ENCODE measurements at places on chromosomes 1 and 21. TPM values are rescaled to one million over a fixed set of nuclear protein-coding genes. Genes with fewer than 3 reads are reported as not detected.

- no peaks in the 10 kb centered on the region for H3K4me1 ChIP-seq
- no peaks in the 10 kb centered on the region for H3K27me3 ChIP-seq
- no peak overlapping the region for H3K27ac ChIP-seq
- H3K4me3 ChIP-seq = no peak overlapping the region
Measured at GRCh38 chr1:208101661-208102431, 142.3 kb downstream of the PLXNA2 start.

DNA sequence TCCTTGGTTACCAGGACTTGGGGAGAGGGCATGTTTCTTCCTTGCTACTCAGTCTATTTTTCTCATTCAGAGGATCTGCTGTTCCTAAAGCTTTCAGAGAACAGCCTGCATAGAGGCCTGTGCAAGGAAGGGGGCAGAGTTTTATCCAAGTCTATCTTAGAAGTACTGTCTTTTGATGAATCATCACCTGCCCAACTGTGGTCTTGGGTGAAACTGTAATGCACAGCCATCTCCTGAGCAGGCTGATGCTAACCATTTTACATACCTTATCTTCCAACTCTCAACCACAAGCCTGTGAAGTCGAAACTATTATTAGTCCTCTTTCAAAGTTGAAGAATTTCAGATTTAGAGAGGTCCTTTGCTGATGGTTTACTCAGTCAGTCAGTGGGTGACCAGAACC, 368.0 kb downstream of the HHAT start:
- H3K27me3 ChIP-seq = no peaks in the 10 kb centered on the region
- DNase-seq = no peak
- H3K4me1 ChIP-seq = no peaks in the 10 kb centered on the region
- no peak overlapping the region for H3K27ac ChIP-seq

GRCh38 chr21:40162075-40162474, 294.8 kb downstream of the PCP4 start:
- no peak for DNase-seq
- H3K27ac ChIP-seq = no peak overlapping the region
- H3K27me3 ChIP-seq = no peaks in the 10 kb centered on the region
- no peaks in the 10 kb centered on the region for H3K4me1 ChIP-seq
- H3K4me3 ChIP-seq = no peak overlapping the region

- H3K4me3 ChIP-seq = no peak overlapping the region
- no peak for DNase-seq
- no peaks in the 10 kb centered on the region for H3K4me1 ChIP-seq
- H3K36me3 ChIP-seq = no peaks in the 10 kb centered on the region
- H3K27ac ChIP-seq = no peak overlapping the region
- H3K27me3 ChIP-seq = no peaks in the 10 kb centered on the region
Measured at GRCh38 chr1:194698908-194699318, 1512.5 kb upstream of the B3GALT2 start.

DNA sequence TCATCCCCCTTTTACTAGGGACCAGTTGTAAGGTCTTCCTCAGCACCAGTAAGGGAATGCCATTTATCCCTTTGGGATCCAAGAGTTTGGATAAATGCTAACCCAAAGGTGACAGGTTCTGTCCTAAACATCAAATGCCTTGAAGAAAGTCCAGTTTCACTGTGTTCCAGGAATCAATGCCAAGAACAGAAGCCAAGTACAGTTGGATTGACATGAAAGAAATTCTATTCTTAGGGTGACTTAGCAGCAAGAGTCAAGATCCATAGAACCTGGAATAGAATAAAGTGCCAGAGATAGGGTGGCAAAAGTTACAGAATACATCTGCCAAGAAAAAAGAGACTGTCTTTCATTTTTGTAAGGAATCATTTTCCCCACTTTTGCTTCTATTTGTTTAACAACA, 94.9 kb upstream of the ADAMTS5 start:
- no peak overlapping the region for H3K4me3 ChIP-seq
- no peak overlapping the region for H3K27ac ChIP-seq
- peaks cover 13% of the 10 kb centered on the region for H3K4me1 ChIP-seq
- H3K27me3 ChIP-seq = no peaks in the 10 kb centered on the region
- H3K36me3 ChIP-seq = no peaks in the 10 kb centered on the region

BEND5 gene
- total RNA-seq = 9.5 TPM

TINAGL1 gene
- 581 TPM for total RNA-seq

SRRM1 gene
- total RNA-seq = 181 TPM

SYCP1 gene
- not detected for total RNA-seq
